A549 treated with CpdA at 1 μM for 4 hours (cell line): ENCODE measurements at places on chromosomes 4 and X. TPM values are rescaled to one million over a fixed set of nuclear protein-coding genes. Genes with fewer than 3 reads are reported as not detected.

ABCE1 gene
- total RNA-seq, result 61.5 to 112 TPM (median 69.4 TPM) in 5 replicates

PDZD4 gene
- total RNA-seq, result 2.7 to 3.5 TPM (median 3.0 TPM) in 5 replicates

MBNL3 gene
- total RNA-seq, result not detected in 5 replicates

ATOH1 gene
- not detected in 5 replicates for total RNA-seq

PASD1 gene
- not detected in 5 replicates for total RNA-seq

SULT1E1 gene
- total RNA-seq, result not detected in 5 replicates
